ENCODE measurements at places on chromosomes 4 and X. TPM values are rescaled to one million over a fixed set of nuclear protein-coding genes. Genes with fewer than 3 reads are reported as not detected.

Gene GAGE12H
- total RNA-seq, result not detected

Gene TLR3
- total RNA-seq, result 18.6 TPM

Gene EDA2R
- total RNA-seq, result 4.6 TPM

Gene PNMA5
- not detected for total RNA-seq

Gene CSAG1
- total RNA-seq, result not detected

GRCh38 chrX:19912-20571, 261.1 kb upstream of the PLCXD1 start:
- no peaks in the 10 kb centered on the region for H3K27me3 ChIP-seq
- no peaks in the 10 kb centered on the region for H3K36me3 ChIP-seq
- H3K27ac ChIP-seq, result no peak overlapping the region

GRCh38 chr4:74555231-74555630, 110.3 kb downstream of the AREG start:
- H3K4me3 ChIP-seq, result no peak overlapping the region
- no peak for DNase-seq
- H3K36me3 ChIP-seq, result no peaks in the 10 kb centered on the region

DNA sequence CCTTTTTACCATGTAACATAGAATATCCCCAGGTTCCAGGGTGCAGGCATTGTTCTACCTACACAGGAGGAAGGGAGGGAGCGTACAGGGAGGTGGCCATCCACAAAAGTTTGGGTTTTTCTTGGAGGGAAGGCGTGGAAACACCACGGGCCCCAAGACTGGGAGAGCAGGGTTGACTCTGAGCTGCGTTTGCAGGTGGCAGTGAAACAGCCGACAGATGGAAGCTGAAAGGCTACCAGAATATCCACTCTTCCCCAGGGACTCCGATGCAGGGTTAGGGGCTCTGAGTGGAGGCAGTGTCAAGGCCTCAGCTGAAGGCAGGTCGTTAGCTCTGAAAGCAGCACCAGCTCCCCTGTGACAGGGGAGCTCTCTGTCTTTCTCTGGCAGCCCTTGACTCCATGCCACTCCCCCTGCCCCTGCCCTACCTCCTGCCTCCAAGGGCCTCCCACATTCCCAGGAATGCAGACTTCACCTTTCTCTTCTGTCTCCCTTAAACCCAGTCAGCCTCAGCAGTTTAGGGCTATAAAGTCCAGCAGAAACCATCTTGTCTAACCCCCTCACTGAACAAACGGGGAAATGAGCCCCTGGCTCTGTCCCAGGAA, 14.0 kb upstream of the GLOD5 start:
- H3K27ac ChIP-seq, result no peak overlapping the region
- no peaks in the 10 kb centered on the region for H3K27me3 ChIP-seq
- H3K4me1 ChIP-seq, result no peaks in the 10 kb centered on the region
- H3K4me3 ChIP-seq, result no peak overlapping the region
- DNase-seq, result no peak

- H3K27me3 ChIP-seq, result no peaks in the 10 kb centered on the region
- no peak overlapping the region for H3K4me3 ChIP-seq
- H3K4me1 ChIP-seq, result no peaks in the 10 kb centered on the region
- no peak overlapping the region for H3K27ac ChIP-seq
Observed at GRCh38 chr4:106301393-106302061, 14.5 kb downstream of the TBCK start.

- H3K4me3 ChIP-seq, result no peak overlapping the region
- no peaks in the 10 kb centered on the region for H3K4me1 ChIP-seq
- no peak overlapping the region for H3K27ac ChIP-seq
- no peaks in the 10 kb centered on the region for H3K27me3 ChIP-seq
Observed at GRCh38 chr4:56348576-56348975, 38.7 kb downstream of the AASDH start.

- H3K27ac ChIP-seq, result no peak overlapping the region
- no peaks in the 10 kb centered on the region for H3K36me3 ChIP-seq
- H3K4me1 ChIP-seq, result peaks cover 2% of the 10 kb centered on the region
- H3K27me3 ChIP-seq, result no peaks in the 10 kb centered on the region
- no peak for DNase-seq
Observed at GRCh38 chrX:40947276-40947675, 138.0 kb upstream of the USP9X start.

DNA sequence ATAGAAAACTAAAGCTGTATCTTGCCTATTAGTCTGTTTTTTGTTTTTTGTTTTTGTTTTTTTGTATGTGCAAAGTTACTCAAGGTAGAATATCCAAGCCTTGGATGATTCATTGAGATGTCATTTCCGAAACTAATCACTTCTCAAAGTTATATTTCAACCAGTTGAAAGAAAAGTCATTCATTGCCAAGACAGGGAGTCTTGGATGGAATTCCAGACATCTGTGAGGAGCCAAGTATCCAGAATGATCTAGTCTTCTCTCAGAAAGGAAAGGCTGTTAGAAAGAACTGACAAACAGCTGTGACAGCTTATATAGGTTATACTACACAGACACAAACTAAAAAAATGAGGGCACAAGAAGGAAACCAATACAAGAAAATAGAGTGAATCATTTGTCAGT, 141.1 kb upstream of the NDST3 start:
- DNase-seq, result no peak
- no peak overlapping the region for H3K27ac ChIP-seq
- H3K4me3 ChIP-seq, result no peak overlapping the region
- H3K4me1 ChIP-seq, result no peaks in the 10 kb centered on the region
- no peaks in the 10 kb centered on the region for H3K36me3 ChIP-seq

DNA sequence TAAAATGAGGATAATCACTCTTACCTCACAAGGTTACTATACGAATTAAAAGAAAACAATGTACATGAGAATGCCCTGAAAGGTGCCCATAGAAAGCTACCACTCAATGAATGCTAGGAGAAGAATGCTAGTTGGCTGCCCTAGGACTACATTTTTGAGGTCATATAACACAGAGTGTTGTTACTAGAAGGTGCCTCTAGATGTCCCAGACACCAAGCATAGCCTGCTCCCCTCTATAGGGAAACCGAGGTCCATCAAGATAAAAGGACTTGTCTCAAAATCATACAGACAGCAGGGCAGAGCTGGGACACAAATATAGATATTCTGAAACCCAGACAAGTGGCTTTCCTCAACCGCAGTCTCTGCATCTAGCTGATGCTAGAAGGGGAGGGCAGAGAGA, 147.0 kb upstream of the ARHGEF9 start:
- no peak overlapping the region for H3K27ac ChIP-seq
- H3K36me3 ChIP-seq, result no peaks in the 10 kb centered on the region
- H3K4me1 ChIP-seq, result no peaks in the 10 kb centered on the region
